ENCODE measurements at places on chromosomes 13 and 19. TPM values are rescaled to one million over a fixed set of nuclear protein-coding genes. Genes with fewer than 3 reads are reported as not detected.

DNA sequence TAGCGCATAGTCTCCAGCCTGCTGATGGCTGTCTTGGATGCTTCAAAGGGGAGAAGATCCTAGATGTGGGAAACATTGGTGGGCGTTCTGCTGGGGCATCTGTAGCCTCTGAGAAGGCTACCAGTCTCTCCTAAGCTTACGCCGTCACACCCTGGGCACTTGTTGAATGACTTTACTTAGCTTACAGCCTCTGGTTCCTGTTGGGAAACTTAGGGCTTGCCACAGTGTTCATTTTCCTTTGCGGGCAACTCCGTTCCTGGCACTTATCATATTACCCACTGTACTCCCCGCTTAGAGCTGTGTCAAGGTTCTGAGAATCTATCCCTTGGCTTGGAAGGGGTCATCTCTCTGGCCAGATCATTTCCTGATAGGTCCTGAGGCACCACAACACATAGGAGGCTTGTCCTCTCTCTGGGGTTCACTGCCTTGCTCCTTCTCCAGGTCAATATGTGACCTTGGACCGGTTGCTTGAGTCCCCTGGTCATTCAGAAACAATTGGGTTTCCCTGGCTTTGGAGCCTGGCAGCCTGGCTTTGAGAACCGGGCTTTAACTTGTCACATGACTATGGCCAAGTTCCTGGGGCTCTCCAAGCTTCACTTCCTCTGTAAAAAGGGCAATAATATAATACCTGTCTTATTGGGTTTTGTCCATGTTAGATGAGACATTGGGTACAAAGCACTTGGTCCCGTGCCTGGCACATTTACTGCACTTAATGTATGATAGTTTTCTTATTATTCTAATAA lies 20.5 kb upstream of the ALOX5AP start:
- H3K27ac ChIP-seq, result no peak overlapping the region
- H3K4me3 ChIP-seq, result no peak overlapping the region
- no peaks in the 10 kb centered on the region for H3K27me3 ChIP-seq

- H3K4me1 ChIP-seq, result no peaks in the 10 kb centered on the region
- H3K27me3 ChIP-seq, result no peaks in the 10 kb centered on the region
- H3K4me3 ChIP-seq, result no peak overlapping the region
- DNase-seq, result no peak
- H3K36me3 ChIP-seq, result no peaks in the 10 kb centered on the region
- no peak overlapping the region for H3K27ac ChIP-seq
Observed at GRCh38 chr19:32858559-32858958, 11.0 kb downstream of the SLC7A9 start.

DNA sequence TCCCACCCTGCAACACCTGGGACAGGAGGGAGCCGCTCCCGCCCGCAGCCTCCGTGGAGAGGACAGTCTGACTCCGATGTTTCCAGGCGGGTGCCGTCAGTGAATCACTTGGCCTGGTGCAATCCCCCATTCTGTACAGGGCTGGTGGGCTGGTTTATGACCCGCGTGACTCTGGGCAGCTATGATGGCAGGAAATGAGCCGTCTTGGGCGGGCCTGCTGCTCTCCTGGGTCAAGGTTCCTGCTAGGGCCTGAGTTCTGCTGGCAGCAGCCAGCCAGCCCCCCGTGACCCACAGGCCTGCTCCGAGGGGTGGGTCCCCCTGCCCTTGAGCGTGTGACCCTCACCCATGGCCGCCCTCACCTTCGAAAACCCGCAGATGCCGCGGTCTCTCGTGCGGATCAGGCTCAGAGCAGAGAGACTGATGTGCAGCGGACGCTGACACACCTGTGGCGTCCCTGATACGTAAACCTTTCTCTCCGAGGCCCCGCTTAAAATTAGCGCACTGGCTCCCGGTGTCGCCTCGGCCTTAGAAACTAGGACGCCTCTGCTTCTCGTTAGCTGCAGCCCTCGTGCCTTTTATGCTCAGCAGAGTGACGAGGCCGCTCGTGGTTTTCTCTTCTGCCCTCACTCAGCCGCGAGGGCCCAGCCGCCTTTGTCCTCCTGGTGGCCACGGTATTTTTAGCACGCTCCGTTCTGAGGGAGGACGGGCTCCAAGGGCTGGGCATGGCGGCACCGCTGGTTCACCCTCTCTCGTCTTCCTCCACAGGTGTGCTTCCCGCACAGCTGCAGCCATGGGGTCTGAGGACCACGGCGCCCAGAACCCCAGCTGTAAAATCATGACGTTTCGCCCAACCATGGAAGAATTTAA lies 63.4 kb downstream of the KDM4B start:
- no peaks in the 10 kb centered on the region for H3K27me3 ChIP-seq
- DNase-seq, result peak; percentile 54
- no peak overlapping the region for H3K4me3 ChIP-seq
- H3K4me1 ChIP-seq, result peaks cover 75% of the 10 kb centered on the region
- H3K27ac ChIP-seq, result peak overlapping the region; percentile 78

The CYP4F11 gene
- total RNA-seq, result 0.82 TPM

GRCh38 chr13:38398711-38399493 lies 49.3 kb downstream of the UFM1 start:
- H3K36me3 ChIP-seq, result no peaks in the 10 kb centered on the region
- H3K27ac ChIP-seq, result no peak overlapping the region
- DNase-seq, result no peak
- H3K4me1 ChIP-seq, result no peaks in the 10 kb centered on the region
- no peak overlapping the region for H3K4me3 ChIP-seq
- no peaks in the 10 kb centered on the region for H3K27me3 ChIP-seq

The PPP1R12C gene
- 228 TPM for total RNA-seq

GRCh38 chr19:27889156-27889555 lies 1323.8 kb downstream of the UQCRFS1 start:
- no peaks in the 10 kb centered on the region for H3K36me3 ChIP-seq
- no peaks in the 10 kb centered on the region for H3K27me3 ChIP-seq
- H3K4me1 ChIP-seq, result no peaks in the 10 kb centered on the region

DNA sequence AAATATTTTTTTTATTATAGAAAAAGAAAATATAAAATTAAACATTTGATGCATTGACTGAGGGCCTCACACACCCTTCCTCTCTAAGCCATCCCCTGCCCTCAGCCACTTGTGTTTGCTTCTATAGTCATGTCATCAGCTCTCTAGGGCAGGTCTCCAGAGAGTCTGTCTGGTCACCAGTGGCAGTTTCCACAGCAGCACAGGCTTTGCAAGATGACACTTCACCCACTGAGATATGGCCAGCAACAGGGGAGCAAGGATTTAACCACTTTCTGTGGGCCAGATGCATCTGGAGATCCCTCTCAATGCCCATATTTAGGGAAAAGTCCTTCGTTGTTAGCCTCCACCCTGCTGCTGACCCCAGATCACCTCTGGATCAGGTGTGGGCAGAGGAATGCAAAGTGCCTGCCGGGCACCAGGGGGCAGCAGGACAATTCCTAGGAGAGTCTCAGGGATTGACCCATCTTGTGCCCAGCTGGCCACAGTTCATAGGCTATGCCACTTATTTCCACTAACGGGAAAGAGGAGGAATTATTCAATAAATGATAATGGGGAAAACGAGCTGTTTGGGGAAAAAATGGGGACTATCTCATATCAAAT lies 4.8 kb downstream of the ABCC4 start:
- no peaks in the 10 kb centered on the region for H3K27me3 ChIP-seq
- H3K36me3 ChIP-seq, result no peaks in the 10 kb centered on the region
- peak overlapping the region; percentile 48 for H3K27ac ChIP-seq

DNA sequence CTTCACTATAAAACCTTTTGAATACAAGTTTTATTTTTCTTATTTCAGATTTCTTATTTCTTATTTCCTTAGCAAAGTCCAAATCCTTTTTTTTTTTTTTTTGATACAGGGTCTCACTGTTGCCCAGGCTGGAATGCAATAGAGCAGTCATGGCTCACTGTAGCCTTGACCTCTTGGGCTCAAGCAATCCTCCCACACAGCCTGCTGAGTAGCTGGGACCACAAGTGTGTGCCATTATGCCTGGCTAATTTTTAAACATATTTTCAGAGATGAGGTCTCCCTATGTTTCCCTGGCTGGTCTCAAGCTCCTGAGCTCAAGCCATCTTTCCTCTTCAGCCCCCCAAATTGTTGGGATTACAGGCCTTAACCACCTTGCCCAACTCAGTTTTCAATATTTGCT lies 334.3 kb downstream of the DLEU7 start:
- H3K27ac ChIP-seq, result no peak overlapping the region
- H3K4me3 ChIP-seq, result no peak overlapping the region
- H3K36me3 ChIP-seq, result no peaks in the 10 kb centered on the region

- H3K36me3 ChIP-seq, result no peaks in the 10 kb centered on the region
- peaks cover 28% of the 10 kb centered on the region for H3K4me1 ChIP-seq
- DNase-seq, result no peak
- H3K27me3 ChIP-seq, result no peaks in the 10 kb centered on the region
Observed at GRCh38 chr13:100510208-100510957, 78.2 kb downstream of the GGACT start.

DNA sequence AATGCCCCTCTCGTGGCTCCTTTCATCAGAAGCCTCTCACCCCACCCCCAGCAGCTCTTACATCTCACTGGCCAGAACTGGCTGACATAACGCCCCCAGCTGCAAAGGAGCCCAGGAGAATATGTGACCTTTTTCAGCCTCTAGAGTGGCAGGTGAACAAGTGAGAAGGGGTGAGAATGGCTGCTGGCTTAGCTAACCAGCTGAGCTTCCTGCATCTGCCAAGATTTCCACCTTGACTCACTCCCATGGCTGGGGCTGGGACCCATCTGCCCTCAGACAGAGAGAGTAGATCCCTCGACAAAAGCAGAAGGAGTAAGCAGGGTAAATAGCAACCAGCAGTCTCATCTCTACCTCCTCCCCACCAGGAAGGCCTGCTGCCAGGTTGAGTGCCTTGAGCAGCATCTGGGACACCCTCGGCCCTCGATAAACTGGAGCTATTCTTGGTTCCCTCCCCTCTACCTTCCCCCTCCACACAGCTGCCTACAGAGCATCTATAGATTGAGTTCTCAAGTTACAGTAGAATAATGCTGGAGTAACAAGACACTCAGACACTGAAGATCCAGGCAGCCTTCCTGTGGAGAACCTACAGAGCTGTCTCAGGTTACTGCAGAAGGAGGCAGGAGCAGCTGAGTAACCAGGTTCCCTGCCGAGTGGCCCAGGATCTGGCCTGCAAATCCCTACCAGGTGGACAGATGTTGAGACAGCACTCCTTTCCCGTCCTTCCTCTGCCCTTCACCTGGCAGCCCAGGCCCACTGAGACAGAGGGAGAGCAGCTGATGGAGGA lies 15.5 kb downstream of the KASH5 start:
- DNase-seq, result no peak
- H3K36me3 ChIP-seq, result no peaks in the 10 kb centered on the region
- no peak overlapping the region for H3K27ac ChIP-seq
- peaks cover 30% of the 10 kb centered on the region for H3K27me3 ChIP-seq

GRCh38 chr13:51035469-51035868 lies 75.6 kb downstream of the C13orf42 start:
- H3K4me3 ChIP-seq, result no peak overlapping the region
- H3K27me3 ChIP-seq, result no peaks in the 10 kb centered on the region
- no peak for DNase-seq
- H3K27ac ChIP-seq, result no peak overlapping the region

The ZNF547 gene
- total RNA-seq, result 3.6 TPM

DNA sequence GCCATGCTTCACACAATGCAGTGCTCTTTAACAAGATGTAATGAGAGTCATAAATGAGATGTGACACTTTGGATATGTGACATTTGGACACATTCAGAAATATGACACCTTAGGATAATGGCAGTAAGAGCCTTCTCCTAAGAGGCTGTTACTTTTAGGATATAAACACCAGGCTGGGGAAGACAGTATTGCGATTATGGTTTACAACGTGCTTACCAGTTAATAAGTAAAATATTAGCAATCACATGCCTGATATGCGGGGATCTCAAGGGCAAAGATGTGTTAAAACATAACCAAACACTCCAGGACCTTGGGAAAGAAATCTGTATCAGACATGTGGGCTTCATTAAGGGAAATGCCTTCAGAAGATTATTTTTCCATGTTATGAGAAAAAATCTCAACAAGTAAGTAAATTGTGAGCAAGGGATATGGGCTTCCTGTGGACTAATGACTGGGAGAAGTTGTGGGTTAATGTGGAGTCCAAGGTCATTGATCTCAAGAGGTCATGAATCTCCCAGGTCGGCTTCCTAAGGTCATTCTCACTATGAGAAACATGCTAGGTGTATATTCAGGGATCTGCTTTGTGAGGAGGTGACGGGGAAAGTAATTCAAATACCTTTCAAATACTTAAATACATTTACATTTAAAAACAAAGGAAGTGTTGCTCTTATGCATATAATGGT lies 105.3 kb downstream of the STARD13 start:
- H3K4me3 ChIP-seq, result no peak overlapping the region
- H3K4me1 ChIP-seq, result peaks cover 87% of the 10 kb centered on the region
- no peak for DNase-seq
- peak overlapping the region; percentile 19 for H3K27ac ChIP-seq

The OR7C1 gene
- total RNA-seq, result not detected

DNA sequence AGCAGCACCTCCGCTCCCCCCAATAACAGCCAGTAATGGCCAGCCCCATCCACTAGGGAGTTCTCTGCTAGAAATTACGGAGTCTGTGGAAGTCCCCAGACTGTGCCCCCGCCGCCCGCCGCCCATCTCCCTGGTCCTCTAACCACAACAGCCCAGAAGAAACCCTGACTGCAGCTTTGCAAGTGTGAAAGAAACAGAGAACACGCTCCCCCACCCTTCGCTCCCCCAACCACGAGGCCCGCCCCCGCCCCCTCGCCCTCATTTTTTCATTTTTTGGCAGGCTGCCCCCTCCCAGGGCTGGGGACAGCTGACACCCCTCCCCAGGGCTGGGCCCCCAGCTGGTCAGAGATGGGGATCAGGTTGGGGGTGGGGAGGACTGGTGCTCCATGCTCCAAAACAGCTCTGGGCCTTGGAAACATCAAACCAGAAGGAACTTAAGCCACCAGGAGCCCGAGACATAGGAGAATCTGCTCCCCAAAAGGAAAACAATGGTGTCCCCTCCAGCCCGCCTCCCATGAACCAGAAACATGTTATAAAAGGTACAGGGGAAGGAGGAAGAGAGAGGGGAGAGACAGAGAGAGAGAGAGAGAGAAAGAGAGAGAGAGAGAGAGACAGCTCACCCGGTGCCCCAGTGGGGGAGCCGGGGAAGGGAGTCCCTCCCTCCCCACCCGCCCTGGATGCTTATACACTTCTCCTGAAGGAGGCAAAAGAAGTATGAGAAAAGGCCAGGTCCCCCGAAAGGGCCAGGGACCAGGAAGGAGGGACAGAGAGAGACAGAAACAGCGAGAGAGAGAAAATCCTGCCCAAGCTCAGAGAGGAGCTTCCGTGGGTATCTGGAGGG lies 29.8 kb upstream of the ASF1B start:
- no peak for DNase-seq
- H3K4me3 ChIP-seq, result peak overlapping the region; percentile 41
- H3K4me1 ChIP-seq, result peaks cover 22% of the 10 kb centered on the region

- H3K27ac ChIP-seq, result no peak overlapping the region
- H3K4me1 ChIP-seq, result peaks cover 62% of the 10 kb centered on the region
- DNase-seq, result no peak
- H3K27me3 ChIP-seq, result no peaks in the 10 kb centered on the region
Observed at GRCh38 chr19:5048727-5049553, 80.0 kb downstream of the KDM4B start.

The MBD3L3 gene
- not detected for total RNA-seq

The COPE gene
- total RNA-seq, result 128 TPM

DNA sequence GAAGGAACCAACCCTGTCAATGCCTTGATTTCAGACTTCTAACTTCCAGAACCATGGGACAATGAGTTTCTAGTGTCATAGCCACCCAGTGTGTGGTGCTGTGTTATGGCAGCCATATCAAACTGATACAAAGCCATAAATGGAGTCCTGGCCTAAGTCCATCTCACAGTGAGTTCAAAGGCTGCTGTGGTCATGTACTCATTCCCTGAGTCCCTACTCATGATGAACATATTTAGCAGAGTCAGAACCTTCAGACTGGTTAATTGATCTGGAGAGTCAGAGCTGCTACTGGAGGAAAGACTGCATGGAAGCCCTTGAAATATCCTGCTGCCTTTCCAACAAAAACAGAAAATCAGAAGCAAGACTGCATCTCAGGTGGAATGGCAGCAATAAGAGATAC lies 39.2 kb upstream of the CSNK1A1L start:
- H3K4me1 ChIP-seq, result peaks cover 9% of the 10 kb centered on the region
- H3K27me3 ChIP-seq, result no peaks in the 10 kb centered on the region
- no peaks in the 10 kb centered on the region for H3K36me3 ChIP-seq
- H3K27ac ChIP-seq, result no peak overlapping the region
